NCI-H524 treated with DMSO at 0.1 percent for 48 hours (cell line): ENCODE measurements at places on chromosomes 13 and 19.

GRCh38 chr19:32404213-32404932, 1.2 kb upstream of the DPY19L3 start:
- DNase-seq: no peak

DNA sequence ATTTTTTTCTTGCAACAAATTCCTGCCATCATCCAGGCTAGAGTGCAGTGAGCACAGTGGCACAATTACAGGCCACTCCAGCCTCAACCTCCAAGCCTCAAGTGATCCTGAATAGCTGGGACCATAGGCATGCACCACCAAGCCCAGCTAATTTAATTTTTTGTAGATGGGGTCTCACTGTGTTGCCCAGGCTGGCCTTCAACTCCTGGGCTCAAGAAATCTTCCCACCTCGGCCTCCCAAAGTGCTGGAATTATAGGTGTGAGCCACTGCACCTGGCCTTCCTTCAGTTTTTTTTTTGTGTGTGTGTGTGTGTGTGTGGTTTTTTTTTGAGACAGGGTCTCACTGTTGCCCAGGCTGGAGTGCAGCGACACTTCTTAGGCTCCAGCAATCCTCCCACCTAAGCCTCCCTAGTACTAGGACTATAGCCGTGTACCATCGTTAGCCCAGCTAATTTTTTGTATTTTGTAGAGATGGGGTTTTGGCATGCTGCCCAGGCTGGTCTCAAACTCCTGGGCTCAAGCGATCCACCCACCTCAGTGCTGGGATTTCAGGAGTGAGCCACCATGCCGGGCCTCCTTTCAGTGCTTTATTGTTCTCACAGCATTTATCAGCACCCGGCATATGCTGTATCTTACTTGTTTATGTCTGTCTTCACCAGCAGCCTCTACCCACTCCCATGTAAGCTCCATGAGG, 5.9 kb upstream of the SRRM5 start:
- no peak for DNase-seq

GRCh38 chr19:824885-825284, 2.8 kb upstream of the AZU1 start:
- DNase-seq: no peak

- no peak for DNase-seq
These were observed 65.8 kb upstream of the STARD13 start for GRCh38 chr13:33351319-33351718.

GRCh38 chr13:113855012-113855921, 8.6 kb downstream of the GAS6 start:
- DNase-seq: no peak

DNA sequence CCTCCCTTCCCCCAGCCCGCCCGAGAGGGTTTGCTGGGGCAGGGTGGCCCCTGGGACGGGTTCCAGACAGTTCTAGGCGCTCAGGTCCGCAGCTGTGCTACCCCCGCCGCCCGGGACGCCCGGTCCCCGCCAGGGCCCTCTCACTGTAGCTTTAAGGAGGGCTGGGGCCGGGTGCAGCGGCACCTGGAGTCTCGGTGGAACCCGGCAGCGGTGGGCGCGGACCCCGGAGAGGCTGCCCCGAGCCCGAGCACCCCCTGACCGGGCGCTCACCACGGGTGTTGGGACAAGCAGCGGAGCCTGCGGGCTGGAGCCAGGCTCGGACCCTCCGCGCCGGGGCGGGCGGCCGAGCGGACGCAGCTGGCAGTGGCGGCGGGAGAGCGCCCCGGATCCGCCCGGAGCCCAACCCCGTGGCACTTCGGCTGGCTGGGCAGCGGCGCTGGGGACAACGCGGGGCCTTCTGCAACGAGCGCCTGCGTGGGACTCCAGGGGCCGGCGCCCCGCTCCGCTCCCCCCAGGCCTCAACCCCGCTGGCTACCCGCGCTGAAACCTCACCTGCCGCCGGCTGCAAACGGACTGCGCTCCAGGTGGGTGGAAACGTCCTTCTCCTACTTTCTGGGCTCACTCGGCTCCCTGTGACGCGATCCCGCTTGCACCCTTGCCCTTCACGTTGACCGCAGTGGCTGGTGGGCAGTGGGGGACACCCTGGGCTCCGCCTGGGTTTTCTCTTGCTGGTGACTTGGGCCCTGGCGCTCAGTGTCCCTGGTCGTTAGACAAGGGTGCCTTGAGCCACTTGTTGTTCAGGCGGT, 81.1 kb downstream of the ZNF429 start:
- no peak for DNase-seq

DNA sequence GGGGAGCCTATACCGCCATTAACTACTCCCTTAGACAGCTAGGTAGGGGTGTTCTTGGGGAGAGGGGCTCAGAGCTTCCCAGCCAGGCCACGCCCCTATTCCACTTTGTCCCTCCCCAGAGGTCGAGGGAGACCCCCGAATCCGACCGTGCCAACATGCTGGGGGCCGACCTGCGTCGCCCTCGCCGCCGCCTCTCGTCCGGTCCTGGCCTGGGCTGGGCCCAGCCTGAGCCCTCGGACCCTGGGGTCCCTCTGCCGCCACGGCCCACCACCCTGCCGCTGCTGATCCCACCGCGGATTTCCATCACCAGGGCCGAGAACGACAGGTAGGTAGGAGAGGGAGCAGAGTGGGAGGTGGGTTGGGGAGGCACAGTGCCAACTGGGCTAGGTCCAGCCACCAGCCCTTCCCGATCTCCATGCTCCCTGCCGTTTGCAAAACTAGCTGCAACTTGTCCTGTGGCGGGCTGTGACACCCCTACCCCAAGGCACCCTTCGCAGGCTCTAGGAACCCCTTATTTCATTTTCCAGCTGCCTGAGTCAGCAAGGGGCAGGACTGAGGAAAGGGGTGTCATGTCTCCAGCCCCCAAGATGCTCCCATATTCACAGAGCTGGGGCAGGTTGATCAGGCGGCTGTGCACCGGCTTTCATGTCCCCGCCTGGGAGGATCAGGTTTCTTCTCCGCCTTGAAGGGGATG, 2.6 kb upstream of the PDE4A start:
- no peak for DNase-seq

- no peak for DNase-seq
These were observed 13.2 kb upstream of the LATS2 start for GRCh38 chr13:21074546-21074945.

DNA sequence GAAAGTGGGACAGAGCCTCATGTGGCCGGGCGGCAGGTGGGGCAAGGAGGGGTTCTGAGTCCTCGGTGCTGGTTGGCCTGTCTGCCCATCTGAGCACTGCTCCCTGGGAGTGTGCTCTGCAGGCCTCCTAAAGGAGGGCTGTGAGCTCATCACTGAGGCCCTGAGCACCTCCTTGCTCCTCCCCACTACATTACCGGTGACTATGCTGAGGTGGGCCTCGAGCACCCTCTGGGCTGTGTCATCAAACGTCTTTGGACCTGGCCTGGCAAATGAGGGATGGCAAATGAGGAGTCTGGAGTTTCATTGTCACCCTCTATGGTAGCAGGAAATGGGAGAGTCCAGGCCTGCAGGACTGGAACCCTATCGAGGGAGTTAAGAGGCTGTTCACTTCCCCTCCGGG, 38.8 kb upstream of the ZNF429 start:
- DNase-seq: no peak

- DNase-seq: no peak
These were observed 70.0 kb downstream of the ZNF568 start for GRCh38 chr19:36986131-36986530.

DNA sequence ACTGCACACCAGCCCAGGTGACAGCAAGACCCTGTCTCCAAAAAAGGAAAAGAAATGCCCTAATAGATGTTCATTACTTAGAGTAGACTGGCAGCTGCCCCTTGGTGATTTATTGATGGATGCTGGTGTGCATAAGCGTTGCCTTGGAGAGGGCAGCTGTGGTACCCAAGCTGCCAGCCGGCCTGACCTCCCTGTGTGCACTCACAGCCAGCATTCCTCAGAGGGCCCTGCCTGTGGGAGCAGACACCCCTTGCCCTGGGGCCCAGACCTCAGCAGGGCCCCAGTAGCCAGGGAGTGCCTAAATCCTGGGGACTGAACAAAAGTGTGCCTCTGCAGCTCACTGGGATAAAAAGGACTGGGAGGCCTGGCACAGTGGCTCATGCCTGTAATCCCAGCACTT, 7.8 kb upstream of the ACTN4 start:
- no peak for DNase-seq

- DNase-seq: no peak
These were observed 16.2 kb downstream of the LAIR2 start for GRCh38 chr19:54518844-54519243.

DNA sequence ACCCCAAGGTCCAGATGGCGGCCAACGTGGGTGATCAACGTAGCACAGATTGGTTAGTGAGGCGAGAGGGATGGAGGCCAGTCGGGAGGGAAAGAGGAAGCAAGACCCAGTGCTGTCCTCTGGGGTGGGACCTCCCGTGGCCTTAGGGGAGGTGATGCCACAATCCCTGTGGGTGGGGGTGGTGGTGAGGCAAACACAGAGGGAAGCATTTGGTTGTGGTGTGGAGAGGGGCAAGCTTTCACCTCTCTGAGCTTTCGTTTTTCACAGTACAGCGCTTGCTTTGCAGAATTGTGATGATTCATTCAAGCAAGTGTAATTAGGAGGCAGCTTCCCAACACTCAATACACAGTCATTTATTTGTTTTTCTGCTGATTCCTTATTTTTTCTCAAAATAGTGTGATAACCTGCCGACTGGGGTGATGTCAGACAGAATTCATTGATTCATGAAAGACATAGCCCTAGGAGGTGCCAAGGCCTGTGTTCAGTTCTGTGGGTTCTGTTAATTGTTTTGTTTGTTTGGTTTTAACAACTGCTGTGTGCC, 2.4 kb downstream of the LENG8 start:
- no peak for DNase-seq

DNA sequence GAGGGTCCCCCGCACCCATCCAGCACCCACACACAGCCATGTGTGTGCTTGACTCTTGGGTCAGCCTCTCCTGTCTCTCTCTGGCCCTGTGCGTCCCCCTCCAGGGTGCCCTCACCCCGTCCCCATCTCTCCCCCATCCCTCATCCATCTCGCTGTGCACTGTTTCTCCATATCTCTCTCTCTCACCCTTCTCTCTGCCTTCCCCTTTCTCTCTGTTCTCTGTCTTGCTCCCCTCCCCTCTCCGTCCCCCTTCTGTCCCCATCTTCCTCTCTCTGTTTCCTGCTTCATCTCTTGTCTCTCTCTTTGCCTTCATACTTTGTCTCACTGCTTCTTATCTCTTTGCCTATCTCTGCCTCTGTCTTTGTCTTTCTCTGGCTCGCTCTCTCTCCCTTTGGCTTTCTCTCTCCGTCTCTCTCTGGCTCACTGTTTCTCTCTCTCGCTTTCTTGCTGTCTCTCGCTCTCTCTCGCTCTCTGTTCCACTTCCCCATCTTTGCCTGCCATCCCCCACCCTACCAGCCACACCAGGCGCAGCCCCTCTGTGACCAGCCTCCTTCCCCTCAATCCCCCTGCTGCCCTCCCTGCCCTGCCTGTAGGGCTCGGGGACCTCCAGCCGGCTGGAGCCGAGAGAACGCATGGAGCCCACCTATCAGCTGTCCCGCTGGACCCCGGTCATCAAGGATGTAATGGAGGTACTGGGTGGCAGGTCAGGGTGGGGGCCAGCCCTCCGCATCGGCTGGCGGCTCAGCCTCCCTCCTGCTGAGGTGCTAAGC, 8.9 kb downstream of the STXBP2 start:
- no peak for DNase-seq

GRCh38 chr19:35038623-35039512, 2.7 kb upstream of the HPN start:
- DNase-seq: no peak

DNA sequence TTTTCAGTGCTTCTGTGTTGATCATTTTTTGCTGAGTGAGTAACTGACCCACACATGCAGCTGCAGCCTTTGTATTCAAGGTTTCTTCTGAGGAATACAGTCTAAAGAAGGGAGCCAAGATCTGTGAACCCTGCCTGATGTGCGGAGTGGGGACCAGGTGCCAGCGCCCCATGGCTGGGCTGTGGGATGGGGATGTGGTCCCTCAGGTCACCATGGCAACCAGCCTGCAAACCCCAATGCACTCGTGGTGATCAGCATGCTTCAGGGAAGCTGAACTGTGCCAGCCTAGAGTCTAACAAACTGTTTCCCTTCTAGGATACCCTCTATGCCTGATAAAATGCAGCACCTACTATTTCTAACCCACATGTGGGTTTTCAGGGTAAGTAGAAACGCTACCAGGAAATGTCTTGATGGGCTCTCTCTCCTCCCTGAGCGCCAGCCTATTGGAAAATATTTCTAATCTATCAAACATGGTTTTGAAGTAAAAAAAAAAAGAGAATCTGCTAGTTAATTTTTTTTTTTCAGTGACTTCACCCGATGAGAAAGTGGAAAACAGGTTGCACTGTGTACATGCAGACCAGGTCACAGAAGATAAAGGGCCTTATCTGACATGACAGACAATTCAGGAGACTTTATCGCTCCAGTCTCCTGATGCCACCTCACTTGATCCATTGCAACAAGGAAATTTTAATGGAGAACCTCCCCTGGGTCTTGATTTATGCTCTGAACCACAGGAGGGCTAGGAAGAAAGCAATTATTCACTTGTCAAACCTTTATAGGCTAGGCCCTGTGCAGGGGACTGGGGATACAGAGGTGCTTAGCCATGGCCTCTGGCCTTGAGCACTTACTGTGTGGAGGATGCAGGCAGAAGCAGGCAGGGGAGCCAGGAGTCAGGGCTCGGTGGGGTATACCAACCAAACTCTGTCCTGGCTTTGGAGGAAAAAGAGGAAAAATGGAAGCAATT, 51.1 kb downstream of the RASL11A start:
- DNase-seq: no peak
